ENCODE measurements at places on chromosomes 3 and 15.

DNA sequence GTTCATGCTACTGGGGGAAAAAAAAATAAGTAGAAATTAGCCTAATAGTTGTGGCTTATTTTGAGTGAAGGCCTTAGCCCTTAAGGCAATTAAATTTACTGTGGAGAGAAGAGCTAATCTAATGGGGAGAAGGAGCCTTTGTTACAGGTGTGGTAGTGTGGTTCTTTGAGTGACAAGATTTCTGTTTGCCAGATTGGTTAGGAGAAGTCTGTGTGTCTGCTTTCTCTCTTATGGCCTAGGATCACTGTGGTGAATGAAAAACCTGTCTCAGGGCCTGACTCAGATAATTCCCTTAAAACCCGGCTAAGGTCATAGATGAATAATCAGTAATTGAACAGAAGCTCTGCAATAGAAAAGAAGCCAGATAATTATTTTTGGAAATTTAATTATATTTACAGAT, 27.0 kb downstream of the OPA1 start:
- DNase-seq, result no peak

GRCh38 chr3:101719604-101720185, 4.7 kb upstream of the CEP97 start:
- DNase-seq, result no peak

GRCh38 chr15:38707802-38708671, 143.4 kb upstream of the RASGRP1 start:
- DNase-seq, result no peak

DNA sequence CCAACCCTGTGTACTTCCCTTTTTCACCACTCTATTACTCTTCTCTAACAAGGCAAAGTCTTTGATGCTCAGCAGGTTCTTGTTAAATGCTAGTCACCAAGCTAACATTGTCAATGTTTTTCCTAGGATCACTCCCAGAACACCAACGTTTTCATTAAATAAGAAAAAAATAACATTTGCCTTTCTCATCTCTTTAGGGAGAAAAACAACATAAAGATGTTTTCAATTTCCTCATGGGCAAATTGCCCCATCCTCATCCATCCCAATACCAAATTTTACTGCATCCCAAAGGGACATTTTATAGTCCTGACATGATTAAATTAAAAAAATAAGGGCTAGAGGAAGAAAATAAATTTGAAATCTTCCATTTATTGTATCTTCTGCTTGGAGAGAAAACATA, 106.5 kb downstream of the SUCNR1 start:
- DNase-seq, result no peak

GRCh38 chr3:152595975-152596821, 238.7 kb upstream of the P2RY1 start:
- DNase-seq, result no peak

DNA sequence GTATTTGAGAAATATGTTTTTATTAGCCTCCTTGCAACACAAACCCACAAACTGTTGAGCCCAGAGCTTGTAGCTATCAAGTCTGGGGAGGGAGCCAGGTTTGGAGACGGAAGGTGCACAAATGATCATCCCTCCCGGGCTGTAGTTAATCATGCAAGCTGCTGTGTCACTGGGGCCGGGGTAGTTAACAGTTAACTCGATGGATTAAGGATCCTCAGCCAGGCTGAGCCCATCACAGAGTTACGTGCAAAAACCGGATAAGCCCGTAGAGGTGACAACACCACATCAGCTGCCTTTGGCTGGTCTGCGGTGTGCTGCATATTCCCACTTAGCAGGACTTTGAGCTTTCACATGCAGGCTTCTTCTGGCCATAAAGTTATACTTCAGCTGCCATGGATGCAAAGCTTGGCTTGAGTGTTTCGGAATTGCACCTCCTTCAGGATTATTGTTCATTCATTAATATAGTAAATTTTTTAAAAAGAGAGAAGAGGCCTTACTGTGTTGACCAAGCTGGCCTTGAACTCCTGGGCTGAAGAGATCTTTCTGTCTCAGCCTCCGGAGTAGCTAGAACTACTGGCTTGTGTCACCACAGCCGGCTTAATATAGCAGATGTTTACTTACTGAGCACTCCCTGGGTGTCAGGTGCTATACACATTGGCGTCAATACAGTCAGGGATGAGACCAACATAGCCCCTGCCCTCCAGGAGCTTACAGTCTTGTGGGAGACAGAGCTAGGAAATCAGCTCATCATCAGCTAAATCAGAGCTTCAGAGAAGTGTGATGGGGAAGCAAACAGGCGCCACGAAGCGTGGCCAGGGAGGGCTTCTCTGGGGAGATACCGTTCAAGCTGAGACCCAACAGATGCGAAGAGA, 226.8 kb upstream of the BHLHE40 start:
- no peak for DNase-seq

- no peak for DNase-seq
Observed at GRCh38 chr15:96339619-96340347, 9.3 kb downstream of the NR2F2 start.

GRCh38 chr15:78715930-78716329, 74.9 kb upstream of the CHRNB4 start:
- DNase-seq, result no peak

GRCh38 chr3:78101384-78101783, 1061.5 kb downstream of the ROBO2 start:
- no peak for DNase-seq

GRCh38 chr3:47014036-47014435, 34.6 kb downstream of the NBEAL2 start:
- no peak for DNase-seq

DNA sequence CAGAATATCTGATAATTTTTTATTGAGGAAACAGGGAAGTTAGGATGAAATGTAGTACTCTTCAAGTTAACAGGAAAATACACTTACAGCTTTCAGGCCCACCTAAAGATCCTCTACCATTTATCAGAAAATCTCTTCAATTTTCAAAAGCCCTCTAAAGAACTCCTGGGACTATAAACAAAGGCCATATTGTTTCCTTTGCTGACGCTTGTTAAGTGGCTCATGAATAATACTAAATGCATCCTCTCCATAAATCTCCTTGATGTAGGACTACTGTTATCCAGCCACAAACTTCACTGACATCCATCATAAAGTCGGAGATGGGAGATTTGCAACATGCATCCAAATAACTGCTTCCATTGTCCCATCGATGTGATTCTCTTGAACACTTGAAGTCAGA, 326.5 kb downstream of the ZIC1 start:
- DNase-seq, result no peak

DNA sequence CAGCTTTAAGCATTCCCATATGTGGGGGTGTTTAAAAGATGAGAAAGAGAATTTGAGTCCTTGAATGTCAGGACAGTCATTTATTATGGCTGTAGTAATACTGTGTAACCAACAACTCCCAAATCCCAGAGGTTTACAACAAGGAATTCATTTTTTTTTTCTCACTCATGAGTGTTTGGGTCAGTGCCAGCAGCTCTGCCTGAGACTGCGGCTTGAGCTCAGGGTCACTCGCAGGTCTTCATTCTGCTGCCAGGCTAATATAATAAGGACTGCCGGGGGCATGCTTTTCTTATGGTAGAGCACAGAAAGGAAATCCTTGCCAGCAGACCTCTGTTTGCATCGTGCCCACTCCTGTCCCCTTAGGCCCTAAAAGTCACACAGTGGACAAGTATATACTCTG, 277.9 kb upstream of the LMCD1 start:
- no peak for DNase-seq

GRCh38 chr15:77604973-77605372, 27.7 kb downstream of the LINGO1 start:
- DNase-seq, result no peak

DNA sequence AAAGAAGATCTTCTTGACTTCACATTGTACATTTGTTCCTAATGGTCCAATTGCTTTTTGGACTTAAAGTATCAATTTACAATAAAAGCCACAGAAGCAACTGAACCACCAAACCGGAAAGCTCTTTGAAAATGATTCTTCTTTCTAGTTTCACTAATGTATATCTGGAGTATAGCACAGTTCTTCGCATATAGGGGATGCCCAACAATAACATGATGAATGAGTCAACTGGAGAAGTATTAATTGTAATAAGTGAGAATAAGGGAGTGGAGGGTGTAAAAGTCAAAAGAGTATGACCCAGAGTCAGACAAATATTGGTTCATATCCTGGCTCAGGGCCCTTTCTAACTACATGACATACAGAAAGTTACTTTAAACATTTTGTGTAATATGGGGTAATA, 425.2 kb downstream of the ZBTB20 start:
- no peak for DNase-seq

DNA sequence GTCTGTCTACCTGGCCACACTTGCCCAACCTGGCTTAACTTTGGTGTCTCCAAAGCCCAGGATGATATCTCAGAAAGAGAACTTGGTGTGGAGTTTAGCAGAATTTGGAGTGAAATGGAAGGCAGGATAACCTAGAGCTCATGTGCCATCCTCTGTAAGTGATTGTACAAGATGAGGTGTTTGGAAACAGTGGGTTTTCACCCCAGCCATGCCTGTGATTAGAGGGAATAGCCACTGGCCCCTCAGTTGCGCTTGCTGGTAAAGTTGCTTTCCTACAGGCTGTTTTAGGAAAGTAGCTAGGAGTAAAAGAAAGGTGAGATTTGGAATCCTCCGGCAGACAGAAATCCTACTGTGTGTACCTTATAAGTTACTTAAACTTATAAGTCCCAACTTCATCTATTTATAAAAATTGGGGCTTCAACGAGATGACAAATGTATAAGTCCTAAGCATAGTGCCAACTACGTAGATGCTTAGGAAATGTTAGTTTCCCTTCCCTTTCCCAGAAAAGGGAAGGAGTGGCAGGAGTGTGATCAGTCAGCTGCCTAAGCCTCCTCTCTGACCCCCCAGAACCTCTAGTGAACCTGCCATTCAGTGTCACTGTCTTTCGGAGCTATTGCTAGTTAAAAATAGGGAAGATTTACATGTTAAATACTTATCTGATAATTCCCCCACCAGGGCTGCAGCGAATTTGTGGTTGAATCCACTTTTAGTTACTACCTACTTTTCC, 13.4 kb upstream of the BMF start:
- DNase-seq, result no peak

DNA sequence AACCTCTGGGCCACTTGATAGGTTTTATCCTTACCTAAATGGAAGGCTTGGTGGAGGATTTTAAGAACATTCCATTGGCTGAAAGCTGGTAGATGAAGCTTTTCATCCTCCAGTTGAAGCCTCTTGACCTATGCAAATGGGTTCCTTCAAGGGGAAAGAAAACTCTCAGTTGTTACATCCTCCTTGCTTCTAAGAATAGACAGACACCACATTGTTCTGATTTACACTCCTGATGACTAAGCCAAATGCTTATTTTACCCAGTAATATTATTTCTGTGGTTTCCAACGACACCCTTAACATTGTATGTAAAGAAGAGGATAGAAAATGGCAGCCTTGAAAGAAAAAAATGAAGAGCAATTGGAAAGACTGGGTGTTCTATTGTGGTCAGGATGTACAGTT, 480.5 kb downstream of the OTOL1 start:
- DNase-seq, result no peak

DNA sequence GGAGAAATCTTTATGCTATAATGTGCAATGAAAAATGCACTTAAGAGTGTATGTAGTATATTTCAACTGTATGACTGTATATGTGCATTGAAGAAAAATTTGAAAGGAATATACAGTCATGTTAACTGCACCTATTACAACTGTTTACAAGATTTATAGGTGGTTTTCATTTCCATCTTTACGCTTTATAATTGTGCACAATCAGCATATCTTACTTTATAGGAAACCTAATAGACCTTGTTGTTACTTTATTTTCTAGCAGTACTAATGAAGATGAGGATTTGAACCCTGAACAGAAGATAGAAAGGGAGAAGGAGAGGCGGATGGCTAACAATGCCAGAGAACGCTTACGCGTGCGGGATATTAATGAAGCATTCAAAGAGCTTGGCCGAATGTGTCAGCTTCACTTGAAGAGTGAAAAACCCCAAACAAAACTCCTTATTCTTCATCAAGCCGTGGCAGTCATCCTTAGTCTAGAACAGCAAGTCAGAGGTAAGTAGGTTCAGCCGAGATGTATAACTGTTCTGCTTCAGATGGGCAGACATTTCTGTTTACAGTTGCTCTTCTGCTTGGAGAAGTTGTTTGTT, 103.4 kb upstream of the CGNL1 start:
- DNase-seq, result no peak

DNA sequence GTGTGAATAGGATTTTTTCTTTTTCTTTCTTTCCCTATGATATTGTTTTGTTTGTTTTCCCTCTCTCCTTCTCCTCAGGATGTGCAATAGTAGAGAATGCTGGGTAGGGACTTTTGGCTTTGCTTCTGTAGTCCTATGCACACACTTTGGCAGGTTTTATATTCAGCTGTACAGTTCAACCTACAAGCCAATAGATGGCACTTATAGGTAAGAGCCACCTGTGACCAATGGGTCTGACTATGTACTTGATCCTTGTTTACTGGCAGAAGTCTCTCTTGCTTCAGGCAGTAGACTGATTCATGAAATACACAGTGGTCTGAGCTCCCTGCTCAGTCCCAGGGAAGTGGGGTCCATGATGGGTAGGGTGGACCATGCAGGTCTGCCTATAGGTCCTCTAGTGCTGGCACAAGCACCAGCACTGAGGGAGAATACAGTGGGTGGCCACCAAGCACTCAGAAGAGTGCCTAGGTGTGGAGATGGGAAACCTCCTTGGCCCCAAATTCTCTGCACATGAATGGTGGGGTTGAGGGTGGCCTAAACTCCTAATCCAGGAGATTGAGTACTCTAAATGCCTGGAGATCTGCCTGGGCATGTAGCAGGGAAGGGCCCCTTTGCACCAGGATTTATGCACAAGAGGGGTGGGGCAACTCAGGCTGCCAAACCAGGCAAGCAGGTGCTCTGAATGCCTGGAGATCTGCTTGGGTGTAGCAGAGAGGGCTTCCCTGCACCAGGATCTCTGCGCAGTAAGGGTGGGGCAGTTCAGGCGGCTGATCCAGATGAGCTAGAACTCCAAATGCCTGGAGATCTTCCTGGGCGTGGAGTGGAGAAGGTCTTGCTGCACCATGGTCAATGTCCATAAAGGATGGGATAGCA, 176.1 kb downstream of the DOCK3 start:
- no peak for DNase-seq

DNA sequence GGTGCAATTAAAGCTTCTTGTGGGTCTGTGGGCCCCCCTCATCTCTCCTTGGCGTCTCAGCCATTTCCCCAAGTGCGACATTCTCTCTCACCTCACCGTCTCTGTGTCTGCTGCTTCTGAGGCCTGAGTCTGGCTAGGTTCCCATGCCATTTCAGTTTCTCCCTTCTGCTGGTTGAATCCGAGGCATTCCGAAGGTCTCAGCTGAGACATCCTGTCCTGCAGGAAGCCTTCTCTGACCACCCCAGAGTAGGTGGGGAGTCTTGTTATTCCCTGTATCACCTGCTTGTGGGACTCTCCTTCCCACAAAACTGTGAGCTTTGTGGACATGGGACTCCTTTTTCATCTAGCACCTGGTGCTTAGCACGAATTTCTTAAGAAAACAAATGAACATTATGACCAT, 78.3 kb downstream of the ASB7 start:
- DNase-seq, result no peak

GRCh38 chr3:156812521-156813335, 13.4 kb upstream of the LEKR1 start:
- DNase-seq, result no peak

Data from stimulated activated CD4-positive, alpha-beta T cell treated with anti-CD3 and anti-CD28 coated beads, Interleukin-4, amount 100 ng/mL, for 48 hours (primary cell).